ENCODE measurements at places on chromosomes 1 and 21.

- DNase-seq = no peak
Observed at GRCh38 chr1:65360648-65361047, 51.3 kb downstream of the DNAJC6 start.

- no peak for DNase-seq
Observed at GRCh38 chr1:107950464-107950863, 14.5 kb downstream of the VAV3 start.

DNA sequence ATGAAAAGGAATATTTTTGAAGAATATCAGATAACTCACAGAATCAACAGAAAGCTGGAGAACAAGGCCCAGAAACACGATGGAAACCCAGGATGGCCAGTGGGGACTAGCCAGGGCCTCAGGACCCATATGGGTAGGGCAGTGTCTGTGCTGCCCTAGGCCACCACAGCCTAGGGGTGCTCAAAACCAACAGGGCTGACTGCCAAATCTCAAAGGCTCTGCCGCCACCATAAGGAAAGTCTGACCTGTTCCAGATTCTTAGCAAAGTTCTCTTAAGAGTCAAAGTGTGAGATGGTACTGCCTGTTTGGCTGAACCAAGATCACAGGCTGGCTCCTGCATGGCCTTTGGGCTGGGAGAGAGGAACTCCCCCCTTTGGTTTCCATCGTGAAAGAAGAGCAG, 164.7 kb upstream of the CTTNBP2NL start:
- DNase-seq = no peak

- DNase-seq = no peak
Observed at GRCh38 chr1:149879556-149879955, 19.8 kb upstream of the BOLA1 start.

- DNase-seq = no peak
Observed at GRCh38 chr21:37552496-37553029, 186.0 kb downstream of the DYRK1A start.

DNA sequence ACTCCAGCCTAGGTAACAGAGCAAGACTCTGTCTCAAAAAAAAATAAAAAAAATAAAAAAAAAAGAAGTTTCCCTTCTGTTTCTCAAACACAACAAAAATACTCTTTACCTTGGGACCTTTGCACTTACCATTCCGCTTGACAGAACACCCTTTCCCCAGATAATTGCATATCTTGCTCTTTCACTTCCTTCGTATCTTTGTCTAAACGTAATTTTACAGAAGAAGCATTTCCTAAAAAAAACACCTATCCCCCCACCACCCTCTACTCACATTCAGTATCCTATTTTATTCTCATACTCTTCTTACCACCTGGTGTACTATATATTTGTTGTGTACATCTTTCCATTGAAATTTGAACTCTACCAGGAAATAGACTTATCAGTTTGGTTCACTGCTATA, 32.7 kb downstream of the ASH1L start:
- no peak for DNase-seq

DNA sequence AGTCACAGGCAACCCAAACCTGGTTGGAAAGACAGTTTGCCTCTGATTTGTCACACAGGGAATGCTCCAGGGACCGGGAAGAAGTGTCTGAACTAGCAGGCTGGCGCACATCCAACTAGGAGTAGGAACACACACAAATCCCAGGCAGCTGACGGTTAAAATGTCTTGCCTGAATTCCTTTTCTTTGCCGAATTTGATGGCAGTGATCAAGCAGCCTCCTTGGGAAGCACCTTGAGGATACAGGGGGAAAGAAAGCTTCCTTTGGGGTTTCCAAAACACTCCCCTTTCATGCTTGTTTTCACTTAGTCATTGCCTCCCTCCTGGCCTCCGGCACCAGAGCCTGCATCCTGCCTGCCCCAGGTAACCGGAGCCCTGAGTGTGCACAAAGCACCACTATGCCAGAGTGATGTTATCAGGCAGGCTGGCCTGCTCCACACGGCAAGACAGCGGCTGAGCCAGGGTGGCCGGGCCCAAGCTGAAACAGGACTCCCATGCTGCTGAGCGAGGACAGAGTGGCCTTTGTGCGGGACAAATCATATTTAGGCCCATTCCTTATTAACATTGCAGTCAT, 193.8 kb downstream of the LMX1A start:
- DNase-seq = no peak

GRCh38 chr1:165217958-165218357, 138.6 kb downstream of the LMX1A start:
- DNase-seq = no peak

GRCh38 chr1:240285540-240285939, 193.9 kb downstream of the FMN2 start:
- no peak for DNase-seq

DNA sequence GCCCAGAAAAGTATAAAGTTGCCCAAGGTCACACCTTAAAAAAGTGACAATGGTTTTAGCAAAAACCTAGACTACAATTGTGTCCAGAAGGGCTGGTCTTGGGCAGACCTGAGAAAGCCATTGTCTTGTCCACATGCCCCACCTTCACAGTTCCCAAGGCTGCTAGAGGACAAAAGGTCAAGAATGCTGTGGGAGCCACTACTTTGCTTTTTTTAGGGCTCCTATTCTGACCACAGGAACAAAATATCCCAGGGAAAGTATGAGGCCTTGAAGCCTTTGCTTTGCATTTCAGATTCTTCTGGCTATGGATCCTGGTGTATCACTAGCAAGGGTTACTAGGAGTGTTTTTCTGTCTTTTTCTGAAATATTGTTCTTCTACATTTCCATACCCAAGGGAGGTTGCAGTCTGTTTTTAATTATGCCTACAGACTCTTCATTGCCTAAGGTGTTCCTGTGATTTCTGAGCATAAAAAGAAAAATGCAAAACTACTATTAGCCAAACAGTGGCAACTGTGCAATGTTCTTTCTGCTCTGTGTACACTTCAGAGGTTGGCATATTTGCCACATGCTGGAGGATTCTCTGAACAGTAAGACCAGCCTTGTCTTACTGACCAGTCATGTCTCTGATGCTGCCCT, 10.7 kb downstream of the C1orf162 start:
- no peak for DNase-seq

DNA sequence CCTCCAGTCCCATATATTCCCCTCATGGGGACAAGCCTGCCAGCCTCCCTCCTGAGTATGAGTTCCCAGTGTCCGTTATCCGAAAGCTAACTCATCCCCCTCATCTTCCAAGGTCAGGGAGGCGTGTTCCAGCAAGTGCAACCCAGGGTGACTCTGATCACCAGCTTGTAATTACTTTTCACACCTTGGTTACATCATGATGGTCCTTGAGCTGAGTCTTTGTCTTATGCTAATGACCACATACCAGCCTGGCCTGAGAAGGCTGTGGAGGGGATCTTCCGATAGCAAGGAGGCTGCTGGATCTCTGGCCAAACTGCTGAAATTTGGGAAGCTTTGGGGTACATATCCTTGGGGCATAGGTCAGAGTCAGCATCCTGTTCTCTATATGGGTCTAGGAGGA, 99.6 kb downstream of the DDX20 start:
- DNase-seq = no peak
